Thoracic aorta (tissue), 2 donors: ENCODE measurements at places on chromosomes 4 and X.

- no peak for DNase-seq
Observed at GRCh38 chrX:37441377-37441776, 92.2 kb downstream of the PRRG1 start.

GRCh38 chr4:76803522-76803921 lies 94.4 kb downstream of the SOWAHB start:
- DNase-seq = no peak

DNA sequence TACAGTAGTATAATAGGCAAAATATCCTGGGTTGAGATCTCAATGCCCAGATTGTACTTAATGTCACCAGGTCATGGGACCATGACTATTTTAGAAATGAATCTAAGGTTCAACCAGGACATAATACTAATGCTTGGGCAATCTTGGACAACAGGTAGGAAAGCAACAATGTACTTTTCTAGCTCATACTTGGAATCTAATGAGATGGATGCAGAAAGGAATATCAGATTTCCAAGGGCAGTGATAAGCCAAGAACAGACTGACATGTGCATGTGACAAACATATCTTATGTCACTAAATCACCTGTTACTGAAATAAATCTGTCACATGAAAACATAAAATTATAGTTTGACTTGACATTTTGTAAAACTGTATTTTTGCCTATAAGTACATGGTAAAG lies 51.1 kb downstream of the RPS6KA3 start:
- no peak for DNase-seq

DNA sequence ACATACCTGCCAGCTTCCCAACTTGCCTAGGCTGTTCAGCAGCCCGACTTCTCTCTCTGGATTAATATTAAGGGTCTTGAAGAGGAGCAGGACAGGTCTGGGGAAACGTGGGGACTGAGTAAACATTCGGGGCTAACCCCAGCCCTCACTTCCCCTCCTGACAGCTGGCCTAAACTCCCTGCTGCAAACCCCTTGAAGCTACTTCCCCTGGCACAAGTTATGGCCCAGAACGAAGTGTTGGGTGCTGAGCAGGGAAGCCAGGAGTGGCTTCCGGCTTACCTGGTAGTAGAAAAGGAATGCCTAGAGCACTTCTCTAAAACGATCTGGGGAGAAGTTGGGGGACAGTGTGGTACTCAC lies 200.0 kb downstream of the BCOR start:
- DNase-seq = no peak

DNA sequence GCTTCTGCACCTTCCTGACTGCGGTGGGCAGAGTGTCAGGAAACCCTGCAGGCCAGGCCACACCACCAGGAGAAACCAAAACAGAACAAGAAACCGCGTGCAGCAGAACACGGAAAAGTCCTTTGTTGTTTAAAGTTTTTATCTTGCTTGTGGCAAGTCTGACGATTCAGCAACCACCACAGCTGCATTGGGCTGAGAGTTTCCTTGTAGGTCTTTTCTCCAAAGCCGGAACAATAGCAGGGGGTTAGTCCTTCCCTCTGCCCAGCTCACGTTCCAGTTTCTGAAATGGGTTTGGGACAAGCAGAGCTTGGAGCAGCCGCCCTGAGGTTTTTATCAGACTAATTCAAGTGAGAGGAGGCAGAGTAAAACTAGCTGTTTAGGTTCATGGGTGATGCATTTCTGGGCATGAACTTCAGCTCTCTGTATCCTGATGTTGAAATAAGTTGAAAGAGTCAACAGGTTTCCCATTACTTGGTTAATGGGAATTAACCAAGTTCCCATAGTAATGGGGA lies 216.9 kb downstream of the PTTG2 start:
- no peak for DNase-seq

DNA sequence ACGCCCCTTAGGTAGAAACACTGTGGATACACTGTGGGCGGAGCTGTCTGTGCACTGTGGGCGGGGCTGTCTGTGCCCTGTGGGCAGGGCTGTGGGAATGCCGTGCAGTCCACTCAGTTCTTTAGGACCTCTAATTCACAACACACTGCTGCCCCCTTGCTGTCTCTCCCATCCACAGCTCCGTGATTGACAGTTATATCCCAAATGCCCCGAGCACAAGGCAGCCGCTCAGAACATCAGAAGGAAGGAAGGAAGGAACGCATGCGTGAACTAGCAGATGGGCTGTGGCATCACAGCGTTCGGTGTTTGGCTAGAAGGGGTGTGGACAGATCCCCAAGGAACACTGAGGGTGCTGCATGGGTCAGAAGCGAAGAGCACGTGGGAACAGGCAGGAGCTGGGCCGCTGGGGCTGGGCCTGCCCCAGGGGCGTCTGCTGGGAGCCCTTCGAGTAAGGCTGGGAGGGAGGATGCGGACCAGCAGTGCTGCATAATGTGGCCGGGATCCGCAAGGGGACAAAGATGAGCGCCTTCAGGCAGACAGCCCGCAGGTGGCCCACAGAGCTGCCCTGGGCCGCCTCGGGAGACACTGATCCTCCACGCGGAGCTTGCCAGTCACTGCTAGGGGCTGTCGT lies 29.8 kb downstream of the ACOX3 start:
- no peak for DNase-seq

DNA sequence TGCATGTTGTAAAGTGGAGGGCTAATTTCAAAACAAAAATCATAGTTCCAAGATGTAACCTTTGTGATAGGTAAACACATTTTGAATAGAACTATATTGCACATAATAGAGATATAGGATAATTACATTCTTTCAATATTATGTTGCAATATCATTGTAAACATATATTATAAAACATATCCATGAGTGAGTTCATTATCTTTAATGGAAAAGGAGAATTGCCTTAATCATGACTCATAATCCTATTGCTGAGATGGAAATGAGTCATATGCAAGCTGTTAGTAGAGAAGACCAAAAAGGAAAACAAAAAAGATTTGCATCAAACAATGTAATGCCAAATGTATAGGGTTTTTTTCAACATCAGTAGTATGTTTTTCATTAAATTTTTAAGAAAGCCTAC lies 73.7 kb upstream of the WDR44 start:
- no peak for DNase-seq

GRCh38 chr4:19438233-19438632 lies 813.5 kb upstream of the SLIT2 start:
- no peak for DNase-seq

- peak; percentile 50 for DNase-seq
Observed at GRCh38 chrX:39730662-39731329, 367.0 kb downstream of the BCOR start.

- no peak for DNase-seq
Observed at GRCh38 chrX:54358424-54359211, 772 bp upstream of the WNK3 start.

- DNase-seq = no peak
Observed at GRCh38 chr4:128512767-128513322, 225.2 kb upstream of the PGRMC2 start.

DNA sequence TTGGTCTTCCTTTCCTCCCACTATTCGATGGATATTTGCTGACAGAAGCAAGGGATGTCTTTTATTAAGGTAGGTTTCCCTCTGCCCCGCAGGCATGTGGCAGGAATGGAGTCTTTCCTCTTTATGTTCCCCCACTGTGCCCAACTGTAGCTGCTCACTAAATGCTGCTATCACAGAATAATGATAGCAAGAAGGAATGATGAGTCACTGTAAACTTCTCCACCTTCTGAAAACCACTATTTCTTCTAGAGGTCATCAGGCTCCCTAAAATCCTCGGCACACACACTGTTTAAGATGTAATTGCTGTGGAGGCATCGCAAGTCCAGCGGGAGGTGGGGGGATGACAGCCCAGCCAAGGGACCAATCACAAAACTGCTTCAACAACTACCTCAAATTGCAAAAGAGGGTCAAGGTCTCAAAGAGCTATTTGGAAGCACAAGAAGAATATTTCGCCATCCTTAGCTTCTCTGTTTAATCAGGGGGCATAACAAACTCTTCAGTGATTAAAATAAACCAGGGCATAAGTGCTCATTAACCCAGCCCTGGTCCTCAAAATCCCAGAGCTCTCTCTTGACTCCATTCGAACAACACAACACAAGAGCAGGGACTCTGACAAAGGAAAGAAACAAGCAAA lies 13.9 kb downstream of the QDPR start:
- DNase-seq = no peak

- no peak for DNase-seq
Observed at GRCh38 chr4:6527683-6528595, 47.0 kb upstream of the MAN2B2 start.

GRCh38 chr4:96504386-96504785 lies 664.5 kb downstream of the PDHA2 start:
- DNase-seq = no peak

DNA sequence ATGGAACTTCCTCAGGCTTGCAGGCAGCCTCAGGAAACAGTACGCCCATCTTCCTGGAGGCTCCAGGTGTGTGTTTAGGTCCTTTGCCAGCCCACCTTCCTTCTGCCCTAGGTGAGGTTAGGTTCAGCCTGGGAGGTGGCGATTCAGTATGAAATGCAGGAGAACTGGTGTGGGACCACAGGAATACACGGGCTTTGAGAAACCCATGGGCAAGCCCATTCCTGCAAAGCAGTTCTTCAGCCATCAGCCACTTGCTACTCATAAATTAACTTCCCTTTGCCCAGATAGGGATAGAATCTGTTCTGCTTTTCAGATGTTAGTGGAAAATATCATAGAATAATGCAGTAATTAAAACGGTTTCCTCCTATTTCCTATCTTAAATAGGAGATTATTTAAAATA lies 32.2 kb downstream of the TBC1D14 start:
- no peak for DNase-seq

GRCh38 chr4:101102114-101102742 lies 245.1 kb downstream of the PPP3CA start:
- no peak for DNase-seq

DNA sequence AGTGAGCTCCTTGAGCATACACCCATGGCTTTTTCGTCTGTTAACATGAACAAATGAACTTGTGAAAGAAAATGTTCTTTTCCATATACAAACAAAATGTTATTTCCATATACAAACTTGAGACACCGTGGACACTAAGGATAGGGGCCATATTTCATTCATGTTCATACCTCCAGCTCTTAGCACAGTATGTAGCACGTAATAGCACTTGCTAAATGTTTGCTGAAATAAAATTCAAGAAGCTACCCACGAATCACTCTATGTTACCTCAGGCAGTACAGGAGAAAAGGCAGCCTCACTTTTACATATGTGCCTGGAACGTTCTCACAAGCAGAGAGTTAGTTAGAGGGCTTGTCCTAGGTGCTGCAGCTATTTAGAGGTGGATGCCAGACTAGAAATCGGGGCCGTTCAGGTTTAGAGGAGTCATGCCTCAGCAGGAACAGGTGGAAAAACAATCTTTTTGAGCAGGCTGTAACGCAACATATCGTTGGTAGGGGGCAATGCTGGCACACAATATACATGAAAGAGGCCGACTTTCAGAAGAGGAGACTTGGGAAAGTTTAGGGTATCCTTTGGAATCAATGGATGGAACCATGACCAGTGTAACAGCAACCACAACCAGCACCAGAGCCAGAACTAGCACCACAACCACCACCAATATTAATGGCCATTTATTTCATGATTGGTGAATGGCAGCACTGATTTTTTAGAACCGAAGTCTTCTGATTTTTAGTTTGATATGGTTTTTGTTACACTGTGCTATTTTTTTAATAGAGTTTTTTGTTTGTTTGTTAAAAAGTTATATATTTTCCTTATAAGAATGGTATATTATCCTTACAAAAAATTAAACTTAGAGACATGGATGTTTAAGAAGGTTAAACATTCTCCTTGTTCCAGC lies 14.8 kb upstream of the PAQR3 start:
- DNase-seq = no peak

- DNase-seq = no peak
Observed at GRCh38 chr4:105415281-105415744, 58.5 kb downstream of the PPA2 start.

- DNase-seq = no peak
Observed at GRCh38 chr4:104743215-104743653, 248.5 kb upstream of the CXXC4 start.

GRCh38 chr4:20512033-20512792 lies 188.0 kb upstream of the PACRGL start:
- no peak for DNase-seq

DNA sequence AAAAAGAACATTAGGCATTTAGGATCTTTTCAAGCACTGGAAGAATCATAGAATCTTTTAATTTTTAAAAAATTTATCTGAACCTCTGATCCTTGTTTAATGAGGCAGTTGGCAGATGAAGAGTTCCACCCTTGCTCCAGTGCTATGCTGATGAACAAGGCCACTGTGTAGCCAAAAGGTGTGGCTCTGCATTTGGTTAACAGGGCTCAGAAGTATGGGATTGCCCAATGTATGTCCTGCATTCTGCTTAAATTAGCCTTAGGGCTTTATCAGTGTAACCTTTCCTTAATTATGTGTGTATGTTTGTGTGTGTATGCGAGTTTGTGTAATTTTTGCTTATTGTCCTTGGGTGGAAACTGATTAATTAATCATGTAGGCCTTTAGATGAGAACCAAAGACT lies 43.3 kb upstream of the PPM1K start:
- DNase-seq = no peak

DNA sequence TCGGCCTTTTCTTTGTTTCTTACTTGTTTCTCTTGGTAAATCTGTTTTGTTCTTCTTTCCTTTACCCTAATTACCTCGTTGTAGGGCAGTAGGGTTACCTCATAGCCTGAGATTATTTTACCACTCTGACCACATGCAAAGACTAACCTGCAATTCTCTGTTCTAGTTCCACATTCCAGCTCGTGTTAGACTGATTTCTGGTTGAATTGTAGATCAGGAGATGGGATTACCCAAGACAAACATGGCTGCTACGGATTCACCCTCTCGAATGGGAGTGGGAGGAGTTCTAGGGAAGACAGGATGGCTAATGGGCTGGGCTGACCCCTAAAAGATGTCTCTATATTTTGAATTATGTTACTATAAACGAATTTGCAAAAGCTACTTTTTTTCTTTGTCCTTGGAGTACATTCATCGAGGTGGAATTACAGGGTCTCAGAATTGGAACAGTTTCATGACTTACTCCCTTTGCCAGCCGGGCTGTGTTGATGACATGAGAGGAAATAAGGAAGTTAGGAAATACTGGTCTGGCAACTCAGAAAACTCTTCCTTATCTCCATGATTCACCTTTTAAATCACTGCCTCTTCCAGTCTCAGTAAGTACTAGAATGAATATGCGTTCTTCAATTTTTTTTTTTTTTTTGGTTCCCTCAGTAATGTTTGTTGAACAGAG lies 36.7 kb upstream of the FBXW7 start:
- DNase-seq = no peak

DNA sequence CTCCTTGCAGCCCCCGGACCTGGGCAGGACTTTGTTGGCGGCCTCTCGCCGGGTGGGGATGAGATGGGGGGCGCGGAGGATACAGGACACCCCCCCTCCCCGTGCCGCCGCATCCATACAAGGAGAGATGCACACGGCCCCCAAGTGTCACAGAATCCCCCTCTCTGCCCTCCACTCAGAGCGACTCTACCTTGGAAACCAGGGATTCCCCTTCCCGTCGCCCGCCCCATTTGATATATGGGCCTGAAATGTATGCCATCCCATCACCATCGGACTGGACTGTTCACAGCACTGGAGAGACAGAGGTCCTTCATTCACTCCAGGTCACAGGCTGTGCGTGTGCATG lies 426 bp downstream of the PORCN start:
- no peak for DNase-seq
